ENCODE measurements at places on chromosomes 1 and 21.
A peak's percentile ranks its signal among the peaks of the same experiment; 100 is the strongest.

DNA sequence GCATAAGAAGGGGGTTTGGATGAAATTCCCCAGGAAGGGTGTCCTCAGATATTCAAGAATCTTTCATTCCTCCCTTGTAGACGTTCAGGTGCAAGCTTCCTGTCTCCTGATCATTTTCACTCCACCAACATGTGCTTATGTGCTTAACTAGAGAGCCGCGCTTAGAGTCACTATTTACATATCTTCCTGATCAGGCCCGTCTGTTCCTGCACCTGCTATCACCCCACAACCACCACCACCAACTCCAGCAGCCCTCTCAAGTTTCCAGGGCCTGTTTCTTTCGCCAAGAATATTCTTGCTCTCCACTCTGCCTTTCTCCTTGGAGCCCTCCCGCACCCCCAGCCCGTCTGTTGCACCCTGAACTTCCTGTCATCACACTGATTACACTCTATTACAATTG, 113.4 kb downstream of the SPSB1 start:
- DNase-seq: no peak

DNA sequence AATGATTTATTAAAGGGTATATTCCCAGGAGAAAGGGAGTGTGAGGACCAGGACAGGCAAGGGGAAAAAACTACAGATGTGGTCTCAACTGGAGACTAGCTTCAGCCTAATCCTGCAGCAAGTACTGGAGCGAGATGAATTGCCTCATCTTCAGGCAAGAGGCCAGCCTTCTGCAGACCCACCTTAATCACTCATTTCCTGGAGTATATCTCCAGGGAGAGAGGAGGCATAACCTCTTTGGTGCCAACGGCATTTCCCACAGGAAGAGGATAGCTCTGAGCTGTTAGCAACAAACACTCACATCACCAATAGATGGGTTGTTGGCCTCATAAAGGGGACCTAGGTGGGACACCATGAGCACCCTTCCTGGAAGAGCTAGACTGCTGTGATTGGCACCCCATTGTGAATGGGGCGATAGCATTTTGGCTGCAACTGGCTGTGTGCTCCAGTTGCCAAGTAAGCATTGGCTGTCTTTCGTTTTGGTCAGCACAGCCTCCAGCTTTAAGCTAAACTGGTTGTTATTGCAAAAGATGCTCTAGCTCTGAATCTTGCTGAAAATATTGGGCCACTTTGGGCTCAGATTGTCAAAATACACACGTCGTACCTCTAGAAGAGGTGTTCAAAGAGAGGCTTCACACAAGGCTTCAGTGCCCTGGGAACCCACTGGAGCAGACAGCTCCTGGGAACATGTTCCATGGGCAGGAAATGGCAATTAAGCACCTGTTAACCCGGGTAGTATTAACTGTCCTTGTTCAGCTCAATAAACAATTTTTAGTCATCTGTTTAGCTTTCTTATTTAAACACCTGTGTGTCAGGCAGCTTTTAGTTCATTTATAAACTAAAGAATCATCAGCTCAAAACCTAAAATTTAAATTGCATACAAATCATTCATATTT, 314.8 kb upstream of the C1orf87 start:
- peak; percentile 23 for DNase-seq

- DNase-seq: no peak
Observed at GRCh38 chr1:71625004-71625403, 544.2 kb upstream of the ZRANB2 start.

DNA sequence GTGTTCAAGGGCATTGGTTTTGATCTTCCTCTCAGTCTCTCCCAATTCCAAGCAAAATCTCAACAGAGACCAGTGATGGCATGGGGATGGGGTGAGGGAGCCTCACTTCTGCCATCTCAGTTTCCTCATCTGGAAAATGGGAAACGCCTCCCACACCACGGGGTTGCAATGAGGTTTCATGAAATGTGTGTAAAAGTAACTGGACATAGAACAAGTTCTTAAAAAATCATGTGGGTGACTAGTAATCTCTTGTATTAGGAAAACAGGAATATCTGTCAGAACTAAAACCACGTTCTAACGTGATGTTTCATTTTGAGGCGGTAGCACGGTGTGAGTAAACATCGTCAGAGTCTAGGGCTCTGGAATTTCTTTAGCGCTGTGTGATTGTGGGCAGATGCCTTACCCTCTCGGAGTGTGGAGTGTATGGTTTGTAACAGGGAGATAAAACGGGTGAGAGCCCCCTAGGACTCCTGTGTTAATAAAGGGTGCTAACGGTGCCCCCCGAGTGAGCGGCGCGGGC, 55.5 kb upstream of the DNAJC6 start:
- no peak for DNase-seq

DNA sequence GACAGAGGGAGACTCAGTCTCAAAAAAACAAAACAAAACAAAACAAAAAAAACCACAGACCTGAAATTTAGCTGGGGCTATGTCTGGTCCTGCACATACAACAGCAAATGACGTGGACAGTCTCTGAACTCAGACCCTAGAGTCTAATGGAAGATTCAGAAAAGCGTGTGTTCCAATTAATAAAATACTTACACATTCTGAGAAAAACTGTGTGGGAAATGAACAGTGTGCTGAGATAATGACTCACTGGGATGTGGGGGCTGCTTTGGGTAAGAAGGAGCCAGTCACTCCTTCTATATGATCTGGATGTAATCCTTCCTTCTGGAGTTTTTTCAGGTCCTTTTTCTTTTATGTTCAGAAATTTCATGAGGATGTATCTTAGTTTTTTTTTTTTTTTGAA, 29.4 kb downstream of the CLDN14 start:
- DNase-seq: peak; percentile 41

DNA sequence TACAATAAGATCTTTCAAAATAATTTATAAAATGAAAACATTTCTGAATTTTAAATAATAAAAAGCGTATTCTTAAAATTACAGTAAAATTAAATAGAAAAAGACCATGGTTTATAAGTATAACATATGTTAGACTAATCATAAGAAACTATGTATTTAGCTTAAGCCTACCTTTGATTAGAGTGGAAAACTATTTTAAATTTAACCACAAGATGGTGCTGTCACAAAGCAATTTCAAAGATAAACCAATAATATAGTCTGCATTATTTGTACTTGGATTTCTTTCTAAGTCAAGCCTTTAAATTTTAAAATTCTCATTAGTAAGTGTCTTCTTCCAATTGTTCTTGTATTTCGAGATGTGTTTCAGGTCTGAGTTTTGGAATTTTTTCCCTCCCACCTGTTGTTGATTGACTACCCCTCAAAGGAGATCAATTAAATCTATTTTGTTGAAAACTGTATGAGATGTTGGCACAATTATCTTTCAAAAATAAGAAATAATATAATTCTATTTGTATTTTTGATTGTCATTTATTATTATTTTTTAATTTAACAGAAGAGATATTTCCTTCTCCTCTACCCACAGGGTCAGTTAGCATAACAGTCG, 459.8 kb downstream of the KCNT2 start:
- peak; percentile 70 for DNase-seq

DNA sequence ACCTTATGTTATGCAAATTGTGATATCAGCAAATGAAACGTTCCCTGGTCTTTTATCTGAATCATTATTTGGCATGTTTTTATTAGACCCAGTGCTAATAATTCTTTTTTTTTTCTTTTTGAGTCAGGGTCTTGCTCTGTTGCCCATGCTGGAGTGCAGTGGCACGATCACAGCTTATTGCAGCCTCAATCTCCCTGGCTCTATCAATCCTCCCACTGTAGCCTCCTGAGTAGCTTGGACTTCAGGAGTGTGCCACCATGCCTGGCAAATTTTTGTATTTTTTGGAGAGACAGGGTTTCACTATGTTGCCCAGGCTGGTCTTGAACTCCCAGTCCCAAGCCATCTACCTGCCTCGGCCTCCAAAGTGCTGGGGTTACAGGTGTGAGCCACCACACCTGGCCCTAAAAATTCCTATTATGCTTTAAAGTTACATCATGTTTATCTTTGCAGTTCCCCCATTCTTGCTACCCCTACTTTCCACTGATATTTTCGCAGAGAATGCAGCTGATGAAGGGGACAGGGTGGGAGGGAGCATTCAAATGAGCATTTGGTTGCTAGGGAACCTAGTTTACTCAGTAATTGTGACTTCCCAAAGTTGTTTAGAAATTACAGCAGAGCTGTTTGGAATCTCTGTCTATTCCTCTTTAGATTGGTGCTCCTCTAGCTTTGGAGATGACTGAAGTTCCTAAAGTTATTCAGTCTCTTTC, 18.4 kb downstream of the C1orf21 start:
- no peak for DNase-seq

DNA sequence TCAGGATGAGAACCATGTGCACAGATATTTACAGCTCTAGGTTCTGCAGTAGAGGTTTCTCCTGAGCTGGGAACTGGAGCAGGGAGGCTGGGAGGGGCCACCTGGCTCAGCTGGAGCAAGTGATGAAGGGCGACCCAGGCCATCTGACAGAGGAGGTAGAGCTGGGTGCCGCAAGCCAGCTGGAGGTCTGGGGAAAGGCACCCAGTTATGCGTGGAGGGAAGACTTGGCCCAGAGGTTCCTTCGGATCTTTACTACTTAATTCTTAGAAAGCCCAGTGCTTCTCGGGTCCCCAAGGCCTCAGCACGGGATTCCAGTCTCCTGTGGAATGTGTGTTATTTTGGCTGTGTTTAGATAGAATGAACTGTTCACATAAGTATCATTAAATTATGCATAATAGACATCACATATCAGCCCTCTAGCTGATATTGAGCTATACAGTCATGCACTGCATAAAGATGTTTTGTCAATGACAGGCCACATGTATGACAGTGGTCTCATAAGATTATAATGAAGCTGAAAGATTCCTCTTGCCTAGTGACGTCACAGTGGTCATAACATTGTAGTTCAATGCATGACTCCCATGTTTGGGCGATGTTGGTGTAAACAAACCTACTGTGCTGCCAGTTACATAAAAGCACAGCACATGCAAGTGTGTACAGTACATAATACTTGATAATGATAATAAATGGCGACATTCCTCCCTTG, 245.1 kb downstream of the RHOU start:
- DNase-seq: no peak

GRCh38 chr1:23909412-23909811, 3.8 kb downstream of the CNR2 start:
- DNase-seq: no peak

DNA sequence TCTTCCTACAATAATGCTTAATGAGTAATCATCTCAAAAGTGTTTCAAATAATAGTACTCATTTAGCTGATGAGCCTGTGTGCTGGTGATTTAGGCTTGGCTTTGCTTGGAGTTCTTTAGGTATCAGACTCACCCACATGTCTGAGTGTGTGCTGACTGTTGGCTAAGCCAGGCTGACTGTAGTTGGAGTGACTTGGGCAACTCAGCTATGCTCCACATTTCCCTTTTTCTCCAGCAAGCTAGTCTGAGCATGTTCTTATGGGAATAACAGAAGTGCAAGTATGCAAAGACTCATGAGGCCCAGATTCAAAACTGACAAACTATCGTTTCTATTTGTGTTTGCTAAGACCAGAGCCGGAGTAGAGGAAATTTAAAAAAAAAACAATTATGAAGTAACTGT, 99.0 kb upstream of the ADGRL4 start:
- no peak for DNase-seq

DNA sequence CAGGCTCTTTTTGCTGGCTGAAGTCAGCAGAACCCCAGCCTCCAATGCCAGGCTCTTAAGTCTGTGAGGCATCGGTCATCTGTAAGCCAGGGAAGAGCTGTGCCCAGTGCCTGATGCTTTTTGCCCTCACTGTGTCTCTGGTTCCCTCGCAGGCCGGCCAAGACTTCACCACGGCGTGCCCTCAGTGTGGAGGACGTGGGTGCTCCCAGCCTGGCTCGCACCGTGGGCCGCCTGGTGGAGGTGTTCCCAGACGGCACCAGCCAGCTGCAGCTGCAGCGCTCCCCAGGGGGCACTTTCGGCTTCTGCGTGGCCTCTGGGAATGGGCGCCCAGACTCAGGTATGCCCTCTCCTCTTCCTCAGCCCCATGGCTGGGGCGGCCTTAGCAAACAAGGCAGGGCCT, 32.5 kb downstream of the KIAA1614 start:
- no peak for DNase-seq

DNA sequence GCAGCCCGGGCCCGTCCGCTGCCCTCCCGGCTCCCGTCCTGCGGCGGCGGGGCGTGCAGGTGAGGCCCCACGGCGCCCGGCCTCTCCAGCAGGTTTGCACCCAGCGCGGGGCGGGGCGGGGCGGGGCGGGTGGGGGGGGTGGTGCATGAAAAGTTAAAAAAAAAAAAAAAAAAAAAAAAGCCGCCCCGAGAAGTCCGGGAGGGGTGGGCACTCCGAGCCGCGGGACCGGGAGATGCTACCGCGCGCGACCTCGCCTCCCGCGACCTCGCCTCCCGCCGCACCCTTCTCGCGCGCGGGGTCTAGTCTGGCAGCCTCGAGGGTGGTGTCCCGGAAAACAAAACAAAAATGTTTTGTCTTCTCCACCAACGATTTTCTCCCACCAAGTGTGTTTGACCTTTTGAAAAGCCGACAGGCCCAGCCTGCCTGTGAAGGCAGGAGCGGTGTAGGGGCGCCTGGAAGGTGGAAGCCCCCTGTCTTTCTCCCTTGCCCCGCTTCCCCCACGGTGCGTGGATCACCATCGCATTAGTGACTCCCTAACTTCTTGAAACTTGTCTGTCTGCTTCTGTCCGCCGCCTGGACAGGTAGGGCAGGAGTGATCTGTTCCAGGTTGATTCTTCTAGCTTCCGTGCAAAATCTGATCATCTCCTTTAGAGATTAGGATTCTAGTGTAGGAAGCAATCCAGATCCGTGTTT, 569 bp downstream of the RCAN3 start:
- peak; percentile 42 for DNase-seq

GRCh38 chr1:58619286-58620054, 42.4 kb upstream of the TACSTD2 start:
- DNase-seq: no peak

DNA sequence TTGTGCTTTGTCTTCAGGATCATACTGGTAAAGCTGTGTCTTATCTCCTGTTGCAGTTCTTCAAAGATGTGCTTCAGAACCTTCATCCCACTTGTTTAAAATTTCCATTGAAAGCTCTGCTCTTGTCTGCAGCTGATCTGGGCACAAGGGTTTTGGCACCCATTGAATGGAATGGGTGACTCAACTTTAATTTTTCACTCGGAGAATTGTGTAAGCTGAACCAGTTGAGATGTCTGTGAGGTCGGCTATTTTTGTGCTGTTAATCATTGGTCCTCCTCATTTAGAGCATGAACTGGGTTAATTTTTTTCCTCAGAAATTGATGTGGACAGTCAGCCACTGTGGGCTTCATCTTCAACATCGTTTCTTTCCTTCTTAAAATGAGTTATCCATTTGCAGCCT, 252.1 kb downstream of the TM2D1 start:
- DNase-seq: peak; percentile 39

- DNase-seq: no peak
Observed at GRCh38 chr21:45043541-45044020, 30.8 kb upstream of the ADARB1 start.

DNA sequence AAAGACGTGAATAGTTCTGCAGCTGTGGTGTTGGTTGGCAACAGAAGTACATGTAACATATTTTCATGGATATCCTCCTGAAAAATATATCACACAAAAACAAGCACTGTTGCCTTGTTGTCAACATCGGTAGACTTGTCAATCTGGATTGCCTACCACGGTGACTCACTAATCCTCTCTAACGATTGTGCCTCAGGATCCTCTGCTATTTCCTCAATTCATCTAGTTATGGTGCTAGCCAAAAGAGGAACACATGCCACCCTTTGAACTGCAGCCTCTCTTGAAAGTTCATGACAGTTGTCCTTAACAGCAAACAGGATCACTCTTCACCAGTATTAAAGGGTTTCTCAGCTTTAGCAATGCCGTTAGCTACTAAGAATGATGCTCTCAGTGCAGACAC, 25.7 kb downstream of the RASAL2 start:
- peak; percentile 69 for DNase-seq
